ENCODE measurements at places on chromosomes 3 and 15. TPM values are rescaled to one million over a fixed set of nuclear protein-coding genes. Genes with fewer than 3 reads are reported as not detected.

MAP1A gene
- total RNA-seq: 0.46 TPM

GRCh38 chr3:13688824-13689223, 139.9 kb downstream of the FBLN2 start:
- DNase-seq: no peak

DNA sequence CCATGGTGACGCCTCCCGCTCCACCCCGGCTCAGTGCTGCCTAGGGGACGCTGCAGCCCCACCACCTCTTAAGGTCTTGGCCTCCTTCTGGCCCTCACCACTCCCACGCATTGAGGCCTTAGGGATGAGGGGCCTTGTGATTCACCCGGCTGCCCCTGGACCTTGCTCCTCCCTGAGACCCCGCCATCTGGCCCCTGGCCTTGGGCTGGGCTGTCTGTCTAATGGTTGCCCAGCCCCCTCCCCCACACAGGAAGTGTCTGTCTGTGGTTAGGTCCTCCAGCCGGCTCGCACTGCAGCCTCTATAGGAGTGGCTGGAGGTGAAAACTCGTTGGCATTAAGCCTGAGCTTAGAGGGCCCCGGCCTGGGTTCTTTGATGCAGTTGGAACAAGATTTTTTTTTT, 21.5 kb upstream of the MTHFS start:
- no peak for DNase-seq

DNA sequence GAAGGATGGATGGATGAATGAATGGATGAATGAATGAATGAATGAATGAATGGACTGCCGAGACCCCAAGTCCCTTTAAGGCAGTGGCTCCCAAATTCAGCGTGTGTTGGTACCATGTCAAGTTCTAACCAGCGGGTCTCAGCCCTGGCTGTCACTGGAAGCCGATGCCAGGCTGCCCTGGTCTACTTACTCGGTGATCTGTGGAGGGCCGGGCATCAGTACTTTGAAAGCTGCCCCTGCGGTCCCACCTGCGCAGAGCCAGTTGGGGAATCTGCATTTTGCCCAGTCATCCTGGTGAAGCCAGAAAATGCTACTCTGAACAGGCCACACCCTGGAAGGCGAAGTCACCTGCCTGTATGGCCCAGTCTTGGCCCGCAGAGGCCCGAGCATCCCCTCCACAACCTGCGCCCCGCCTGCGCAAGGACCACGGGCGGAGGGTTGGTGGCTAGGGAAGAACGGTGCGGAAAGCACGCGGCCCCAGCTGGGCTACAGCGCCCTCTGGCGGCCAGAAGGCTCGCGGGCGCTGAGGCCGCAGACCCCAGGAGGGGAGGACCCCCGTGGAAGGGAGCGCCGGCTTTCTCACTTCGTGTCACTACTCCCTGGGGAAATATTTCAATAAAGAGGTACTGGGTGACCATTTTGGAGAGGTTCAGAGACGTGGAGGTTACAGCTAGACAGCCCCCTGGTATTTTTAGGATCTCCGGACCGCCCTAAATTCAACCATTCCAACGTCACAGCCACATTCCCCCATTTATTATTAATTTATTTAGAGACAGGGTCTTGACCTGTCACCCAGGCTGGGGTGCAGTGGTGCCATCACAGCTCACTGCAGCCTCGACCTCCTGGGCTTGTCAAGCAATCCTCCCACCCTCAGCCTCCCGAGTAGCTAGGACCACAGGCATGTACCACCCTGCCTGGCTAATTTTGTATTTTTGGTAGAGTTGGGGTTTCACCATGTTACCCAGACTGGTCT, 34.9 kb downstream of the PRKCD start:
- peak; percentile 47 for DNase-seq

ATP13A5 gene
- total RNA-seq: not detected

SI gene
- 0.20 TPM for total RNA-seq

MFSD1 gene
- total RNA-seq: 25.1 TPM

- no peak for DNase-seq
These were observed 614 bp downstream of the CHCHD6 start for GRCh38 chr3:126704494-126705214.

KLHL40 gene
- total RNA-seq: not detected

BAHD1 gene
- 26.6 TPM for total RNA-seq

AADAC gene
- 0.08 TPM for total RNA-seq

DNA sequence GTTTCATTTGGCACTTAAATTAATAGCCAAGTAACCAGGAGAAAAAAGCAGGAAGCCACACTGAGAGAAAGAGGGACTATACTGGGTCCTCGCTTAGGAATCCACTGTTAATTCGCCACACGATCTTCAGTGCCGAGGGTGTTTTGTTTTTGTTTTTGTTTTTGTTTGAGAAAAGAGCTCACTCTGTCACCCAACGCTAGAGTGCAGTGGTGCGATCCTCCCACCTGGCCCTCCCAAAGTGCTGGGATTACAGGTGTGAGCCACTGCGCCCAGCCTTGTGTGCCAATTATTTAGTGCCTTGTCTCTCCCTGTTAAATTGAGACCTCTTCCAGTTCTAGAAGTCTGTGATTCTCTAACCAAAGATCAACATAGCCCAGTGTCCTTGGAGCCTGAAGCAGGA, 53.8 kb upstream of the TPM1 start:
- no peak for DNase-seq

DUOXA2 gene
- not detected for total RNA-seq

PLCB2 gene
- 0.38 TPM for total RNA-seq

- DNase-seq: no peak
These were observed 90.4 kb upstream of the ASB14 start for GRCh38 chr3:57382933-57383332.

All from HT-29 (cell line).